EH (cell line): ENCODE measurements at places on chromosomes 5 and 9.
A peak's percentile ranks its signal among the peaks of the same experiment; 100 is the strongest.

DNA sequence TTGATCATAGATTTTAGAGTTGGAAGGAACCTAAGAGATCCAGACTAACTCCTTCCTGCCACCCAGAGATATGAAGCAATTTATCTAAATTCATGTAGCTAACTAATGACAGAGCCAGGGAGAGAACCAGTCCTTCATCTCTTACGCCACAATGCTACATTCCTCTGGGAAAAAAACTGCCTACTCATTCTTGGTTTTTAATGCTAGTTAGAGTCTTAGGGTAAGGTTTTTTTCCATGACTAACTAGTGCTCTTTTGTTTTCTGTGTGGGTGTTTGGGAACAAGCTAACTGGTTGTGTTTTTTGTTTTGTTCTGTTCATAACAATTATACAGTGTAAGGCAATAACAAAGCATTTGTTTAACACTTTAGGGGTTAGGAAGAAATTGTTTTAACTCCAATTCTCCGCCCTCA, 52.4 kb downstream of the SLC44A1 start:
- peak; percentile 94 for DNase-seq

DNA sequence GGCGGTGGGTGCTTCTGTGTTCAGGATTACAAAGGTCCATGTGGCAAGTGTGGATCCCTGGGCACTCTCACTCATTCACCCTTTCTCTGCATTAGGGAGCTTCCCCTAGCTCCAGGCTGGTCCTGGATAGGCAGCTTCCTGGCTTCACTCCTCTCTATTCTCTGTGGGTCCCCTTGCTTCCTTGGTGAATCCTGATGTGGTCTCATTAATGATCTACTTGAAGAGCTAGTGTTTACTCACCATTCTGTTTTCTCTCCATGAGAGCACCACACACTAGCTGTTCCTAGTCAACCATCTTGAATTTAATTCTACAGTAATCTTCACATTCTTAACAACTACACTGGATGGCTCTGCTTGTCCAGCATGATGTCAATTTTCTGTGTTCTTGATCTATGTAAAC, 90.0 kb upstream of the PLPPR1 start:
- DNase-seq = no peak

GRCh38 chr9:74887981-74888370, 255 bp upstream of the TRPM6 start:
- no peak for DNase-seq

GRCh38 chr9:108991479-108991878, 21.8 kb downstream of the CTNNAL1 start:
- peak; percentile 23 for DNase-seq

DNA sequence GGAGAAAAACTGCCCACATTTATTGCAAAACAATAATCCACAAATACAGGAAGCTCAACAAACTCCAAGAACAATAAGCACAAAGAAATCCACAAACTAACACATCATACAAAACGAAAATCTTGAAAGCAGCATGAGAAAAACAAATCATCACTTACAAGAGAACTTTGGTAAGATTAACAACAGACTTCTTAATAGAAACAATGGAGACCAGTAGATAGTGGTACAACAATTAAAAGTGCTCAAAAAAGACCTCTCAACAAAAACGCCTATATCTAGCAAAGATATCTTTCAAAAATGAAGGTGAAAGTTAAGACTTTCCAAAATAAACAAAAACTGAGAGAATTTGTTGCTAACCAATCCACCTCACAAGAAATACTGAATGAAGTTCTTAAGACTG, 38.4 kb downstream of the CDKL3 start:
- no peak for DNase-seq

DNA sequence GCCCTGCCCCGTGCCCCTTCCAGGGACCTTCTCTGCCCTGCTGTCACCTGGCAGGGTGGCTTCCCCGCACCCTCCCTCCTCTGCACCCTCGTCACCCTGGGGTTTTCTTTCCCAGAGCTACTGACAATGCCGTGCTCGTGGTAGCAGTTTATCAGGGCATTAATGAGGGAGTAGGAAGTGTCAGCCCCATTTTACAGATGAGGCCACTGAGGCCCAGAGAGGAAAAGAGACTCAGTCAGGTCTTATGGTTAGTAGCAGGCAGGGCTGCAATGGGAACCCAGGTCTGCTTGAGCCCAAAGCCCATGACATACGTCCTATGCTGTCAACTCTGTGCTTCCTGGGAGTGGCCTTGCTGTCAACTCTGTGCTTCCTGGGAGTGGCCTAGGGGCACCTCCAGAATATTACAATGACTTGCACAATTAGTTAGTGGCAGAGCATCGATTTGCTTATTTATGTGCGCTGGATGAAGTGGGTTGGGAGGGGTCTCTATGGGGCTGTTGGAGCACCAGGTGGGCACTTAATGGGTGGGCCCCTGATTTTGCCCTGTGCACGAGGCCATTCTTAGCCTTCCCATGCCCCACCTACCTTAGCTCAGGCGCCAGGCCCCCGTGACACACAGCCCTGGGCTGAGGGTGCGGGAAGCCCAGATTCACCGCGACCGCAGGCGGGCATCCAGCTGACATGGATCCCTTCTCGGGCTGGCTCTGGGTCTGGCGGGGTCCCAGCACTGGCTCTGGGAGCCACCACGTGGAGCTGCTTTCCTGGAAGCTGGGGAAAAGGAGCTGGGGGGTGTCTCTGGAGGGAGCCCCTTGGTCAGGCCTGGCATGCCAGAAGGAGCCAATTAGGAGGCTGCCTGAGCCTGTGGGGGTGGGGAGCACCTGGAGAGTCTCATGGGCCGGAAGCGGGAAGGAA, 82.0 kb upstream of the ORM1 start:
- DNase-seq = no peak

GRCh38 chr9:32551276-32552051, 663 bp upstream of the SMIM27 start:
- peak; percentile 72 for DNase-seq

DNA sequence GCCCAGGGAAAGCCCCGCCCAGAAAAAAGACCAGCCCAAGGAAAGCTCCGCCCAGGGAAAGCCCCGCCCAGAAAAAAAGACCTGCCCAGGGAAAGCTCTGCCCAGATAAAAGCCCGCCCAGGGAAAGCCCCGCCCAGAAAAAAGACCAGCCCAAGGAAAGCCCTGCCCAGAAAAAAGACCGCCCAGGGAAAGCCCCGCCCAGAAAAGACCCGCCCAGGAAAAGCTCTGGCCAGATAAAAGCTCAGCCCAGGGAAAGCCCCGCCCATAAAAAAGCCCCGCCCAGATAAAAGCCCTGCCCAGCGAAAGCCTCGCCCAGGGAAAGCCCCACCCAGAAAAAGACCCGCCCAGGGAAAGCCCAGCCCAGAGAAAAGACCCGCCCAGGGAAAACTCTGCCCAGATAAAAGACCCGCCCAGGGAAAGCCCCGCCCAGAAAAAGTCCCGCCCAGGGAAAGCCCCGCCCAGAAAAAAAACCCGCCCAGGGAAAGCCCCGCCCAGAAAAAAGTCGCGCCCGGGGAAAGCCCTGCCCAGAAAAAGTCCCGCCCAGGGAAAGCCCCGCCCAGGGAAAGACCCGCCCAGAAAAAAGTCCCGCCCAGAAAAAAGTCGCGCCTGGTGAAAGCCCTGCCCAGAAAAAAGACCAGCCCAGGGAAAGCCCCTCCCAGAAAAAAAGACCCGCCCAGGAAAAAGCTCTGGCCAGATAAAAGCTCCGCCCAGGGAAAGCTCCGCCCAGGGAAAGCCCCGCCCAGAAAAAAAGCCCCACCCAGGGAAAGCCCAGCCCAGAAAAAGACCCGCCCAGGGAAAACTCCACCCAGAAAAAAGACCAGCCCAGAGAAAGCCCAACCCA, 11.9 kb downstream of the GRIN1 start:
- peak; percentile 59 for DNase-seq

- peak; percentile 31 for DNase-seq
Observed at GRCh38 chr5:171484460-171484899, 65.0 kb downstream of the FGF18 start.

- DNase-seq = no peak
Observed at GRCh38 chr5:180040287-180041214, 31.0 kb downstream of the RNF130 start.

DNA sequence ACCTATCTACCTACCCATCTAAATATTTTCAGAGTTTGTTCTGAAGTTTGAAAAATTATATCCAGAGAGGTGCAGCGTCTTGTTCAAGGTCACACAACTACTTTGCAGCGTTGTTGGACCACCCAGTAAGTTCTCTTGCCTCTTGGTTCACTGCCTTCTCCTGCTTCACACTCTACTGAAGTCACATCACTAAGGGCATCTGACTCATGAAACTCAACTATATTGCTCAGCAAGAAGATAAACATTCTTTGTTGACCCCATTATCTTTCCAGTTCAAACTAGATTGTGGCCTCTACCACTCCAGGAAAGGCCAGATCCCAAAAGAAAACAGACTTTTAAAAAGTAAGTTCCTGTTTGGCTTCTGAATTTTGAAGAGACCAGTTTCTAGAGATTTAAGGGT, 326.9 kb downstream of the SLIT3 start:
- peak; percentile 20 for DNase-seq

- DNase-seq = peak; percentile 5
Observed at GRCh38 chr5:176899946-176900779, 1.0 kb upstream of the HK3 start.

DNA sequence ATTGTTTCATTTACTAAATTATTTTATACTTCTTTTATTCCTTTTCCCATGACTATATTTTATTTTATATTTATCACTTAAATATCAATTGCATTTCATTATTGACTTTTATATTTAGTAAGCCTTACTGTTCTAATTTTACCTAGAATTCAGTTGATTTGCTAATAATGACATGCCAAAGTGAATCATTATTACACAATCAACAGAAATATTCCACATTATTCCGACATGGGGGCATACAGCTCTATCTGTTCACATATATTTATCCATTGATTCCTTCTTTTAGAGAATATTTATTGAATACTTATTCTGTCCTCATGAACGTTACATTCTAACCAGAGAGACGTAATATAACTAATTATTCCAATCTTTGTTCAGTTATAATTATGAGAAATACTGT, 221.8 kb downstream of the DOCK8 start:
- DNase-seq = no peak

DNA sequence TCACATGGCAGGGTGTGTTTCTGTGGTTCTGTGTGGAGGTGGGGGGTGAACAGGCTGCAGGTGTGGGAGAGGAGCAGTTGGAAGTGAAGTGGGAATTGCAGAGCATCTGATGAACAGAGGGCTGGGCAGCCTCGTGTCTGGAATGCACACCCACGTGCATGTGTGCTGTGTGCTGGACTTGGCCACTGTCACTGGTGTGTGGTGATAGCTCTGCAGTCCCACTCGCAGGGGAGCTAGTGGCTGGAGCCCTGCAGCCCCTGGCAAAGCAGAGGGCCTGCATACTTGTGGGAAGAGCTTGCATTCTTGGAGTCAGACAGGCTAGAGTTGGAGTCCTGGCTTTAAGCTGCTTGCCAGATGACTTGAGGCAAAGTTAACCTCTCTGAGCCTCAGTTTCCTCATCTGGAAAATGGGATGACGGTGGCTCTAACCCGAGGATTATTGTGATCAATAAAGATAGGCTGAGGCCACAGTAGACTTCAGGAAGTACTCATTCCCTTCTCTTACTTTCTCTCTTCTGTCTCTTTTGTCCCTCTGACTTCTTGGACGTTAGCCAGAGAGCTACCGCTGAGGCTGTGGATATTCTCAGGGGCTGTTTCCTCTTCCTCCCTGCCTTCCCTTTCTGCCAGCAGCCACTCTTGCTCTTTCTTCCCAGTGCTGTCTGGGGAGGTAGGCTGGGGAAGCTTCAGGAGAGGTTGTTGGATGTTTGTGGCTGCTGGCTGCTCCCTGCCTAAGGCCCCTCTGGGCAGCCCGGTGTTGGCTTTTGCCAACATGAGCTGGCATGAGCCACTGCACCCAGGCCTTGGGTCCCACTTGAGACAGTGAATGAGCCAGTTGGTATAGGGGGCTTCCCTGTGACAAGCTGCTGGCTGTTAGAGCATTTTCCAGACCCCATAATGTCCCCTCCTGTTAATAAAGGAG, 18.3 kb downstream of the PSAT1 start:
- peak; percentile 80 for DNase-seq

DNA sequence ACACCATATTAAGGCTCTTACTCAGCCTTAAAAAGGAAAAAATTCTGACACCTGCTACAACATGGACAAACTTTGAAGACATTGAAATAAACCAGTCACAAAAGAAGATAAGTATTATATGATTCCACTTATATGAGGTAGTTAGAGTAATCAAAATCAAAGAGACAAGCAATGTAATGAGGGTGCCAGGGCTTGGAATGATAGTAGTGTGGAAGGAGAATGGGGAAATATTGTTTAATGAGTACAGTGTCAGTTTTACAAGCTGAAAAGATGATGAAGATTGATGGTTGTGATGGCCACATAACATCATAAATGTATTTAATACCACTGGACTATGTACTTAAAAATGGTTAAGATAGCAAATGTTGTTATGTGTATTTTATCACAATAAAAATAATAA, 485.7 kb downstream of the SPATA31D1 start:
- no peak for DNase-seq

GRCh38 chr5:56323505-56323904, 90.4 kb upstream of the ANKRD55 start:
- DNase-seq = peak; percentile 83

DNA sequence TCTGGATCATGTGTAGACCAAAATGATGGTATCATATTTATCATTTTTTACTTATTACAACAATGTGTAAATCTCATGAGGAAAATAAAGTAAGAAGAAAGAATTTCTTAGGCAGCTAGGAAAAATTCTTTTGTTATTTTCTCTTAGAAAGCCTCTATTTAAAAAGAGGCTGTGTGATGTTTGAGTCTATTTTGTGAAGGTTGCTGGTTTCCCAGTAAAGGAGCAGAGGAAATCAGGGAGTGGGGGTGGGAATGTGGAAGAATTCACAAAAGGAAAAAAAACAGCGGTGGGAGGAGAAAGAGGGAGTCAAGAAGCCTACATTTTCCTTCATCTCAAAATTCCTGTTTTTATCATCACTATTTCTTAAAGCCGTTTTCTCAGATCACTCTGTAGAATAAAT, 20.1 kb downstream of the PTCH1 start:
- no peak for DNase-seq

GRCh38 chr9:25412646-25413045, 265.6 kb downstream of the TUSC1 start:
- DNase-seq = no peak

- DNase-seq = no peak
Observed at GRCh38 chr9:37619806-37620205, 27.4 kb upstream of the TOMM5 start.

DNA sequence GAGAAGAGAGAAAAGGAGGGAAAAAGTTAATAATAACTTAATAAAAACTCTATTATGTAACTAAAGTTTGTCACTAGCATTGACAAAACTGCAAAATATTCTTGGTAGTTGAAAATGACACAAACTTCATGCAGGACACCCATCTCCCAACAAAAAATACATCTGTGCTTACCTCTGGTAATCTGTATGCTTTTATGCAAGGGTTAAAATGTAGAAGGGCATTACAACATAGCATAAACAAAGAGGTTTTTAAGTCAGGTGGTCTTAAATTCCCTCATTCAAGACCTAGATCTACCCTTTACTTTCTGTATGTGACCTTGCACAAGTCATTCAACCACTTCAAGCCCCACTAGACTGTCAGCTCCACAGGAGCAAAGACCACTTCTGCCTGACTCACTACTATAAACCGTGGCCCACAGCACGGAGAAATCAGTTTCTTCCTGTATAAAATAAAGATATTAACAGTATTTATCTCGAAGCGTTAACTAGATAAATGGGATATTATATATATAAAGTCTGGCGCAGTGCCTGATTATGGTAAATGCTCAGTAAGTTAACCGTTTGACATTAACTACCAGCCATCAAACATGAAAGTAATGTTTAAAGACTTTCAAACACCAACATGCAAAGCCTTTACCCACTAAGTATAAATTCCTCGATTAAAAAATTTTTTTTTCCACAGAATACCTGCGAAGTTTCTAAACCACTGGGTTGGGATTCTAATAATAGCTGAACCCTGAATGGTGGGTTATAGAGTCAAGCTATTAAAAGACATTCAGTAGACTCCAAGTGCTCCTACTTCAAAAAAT, 2.0 kb downstream of the FBXL17 start:
- peak; percentile 29 for DNase-seq
